ENCODE measurements at places on chromosomes 13 and 19.

GRCh38 chr13:110525328-110526319, 35.9 kb downstream of the RAB20 start:
- DNase-seq: no peak

GRCh38 chr19:2549701-2550191, 73.8 kb downstream of the GADD45B start:
- no peak for DNase-seq

DNA sequence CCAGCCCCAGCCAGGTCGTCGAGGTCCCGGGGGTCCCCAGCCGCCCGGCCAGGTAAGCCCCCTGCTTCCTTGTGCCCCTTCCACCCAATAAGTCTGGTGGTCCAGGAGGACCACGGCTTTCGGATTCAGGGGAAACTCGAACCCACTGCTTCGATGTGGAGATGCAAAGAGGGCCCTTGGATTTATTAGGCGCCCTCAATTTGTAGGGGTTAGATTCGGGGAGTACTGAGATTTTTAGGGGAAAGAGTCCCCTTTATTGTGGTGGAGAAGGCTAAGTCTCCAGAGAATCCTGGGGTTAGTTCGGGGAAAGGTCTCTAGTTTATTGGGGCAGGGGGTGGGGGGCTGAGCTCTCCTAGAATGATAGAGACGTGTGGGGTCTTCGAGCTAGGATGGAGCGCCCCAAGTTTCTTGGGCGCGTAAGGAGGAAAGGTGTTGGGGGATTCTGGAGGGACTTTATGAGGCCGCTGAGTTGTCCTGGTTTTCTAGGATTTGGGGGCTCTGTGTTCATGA, 3.8 kb upstream of the LTBP4 start:
- DNase-seq: no peak

DNA sequence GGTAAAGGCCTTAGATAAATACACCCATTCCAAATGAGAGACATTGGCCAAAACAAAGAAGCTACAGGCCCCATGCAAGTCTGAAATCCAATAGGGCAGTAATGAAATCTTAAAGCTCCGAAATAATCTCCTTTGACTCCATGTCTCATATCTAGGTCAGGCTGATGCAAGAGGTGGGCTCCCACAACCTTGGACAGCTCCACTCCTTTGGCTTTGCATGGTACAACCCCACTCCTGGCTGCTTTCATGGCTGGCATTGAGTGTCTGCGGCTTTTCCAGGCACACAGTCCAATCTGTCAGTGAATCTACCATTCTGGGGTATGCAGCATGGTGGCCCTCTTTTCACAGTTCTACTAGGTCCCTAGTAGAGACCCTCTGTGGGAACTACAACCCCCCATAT, 762.5 kb downstream of the LIG4 start:
- DNase-seq: no peak

DNA sequence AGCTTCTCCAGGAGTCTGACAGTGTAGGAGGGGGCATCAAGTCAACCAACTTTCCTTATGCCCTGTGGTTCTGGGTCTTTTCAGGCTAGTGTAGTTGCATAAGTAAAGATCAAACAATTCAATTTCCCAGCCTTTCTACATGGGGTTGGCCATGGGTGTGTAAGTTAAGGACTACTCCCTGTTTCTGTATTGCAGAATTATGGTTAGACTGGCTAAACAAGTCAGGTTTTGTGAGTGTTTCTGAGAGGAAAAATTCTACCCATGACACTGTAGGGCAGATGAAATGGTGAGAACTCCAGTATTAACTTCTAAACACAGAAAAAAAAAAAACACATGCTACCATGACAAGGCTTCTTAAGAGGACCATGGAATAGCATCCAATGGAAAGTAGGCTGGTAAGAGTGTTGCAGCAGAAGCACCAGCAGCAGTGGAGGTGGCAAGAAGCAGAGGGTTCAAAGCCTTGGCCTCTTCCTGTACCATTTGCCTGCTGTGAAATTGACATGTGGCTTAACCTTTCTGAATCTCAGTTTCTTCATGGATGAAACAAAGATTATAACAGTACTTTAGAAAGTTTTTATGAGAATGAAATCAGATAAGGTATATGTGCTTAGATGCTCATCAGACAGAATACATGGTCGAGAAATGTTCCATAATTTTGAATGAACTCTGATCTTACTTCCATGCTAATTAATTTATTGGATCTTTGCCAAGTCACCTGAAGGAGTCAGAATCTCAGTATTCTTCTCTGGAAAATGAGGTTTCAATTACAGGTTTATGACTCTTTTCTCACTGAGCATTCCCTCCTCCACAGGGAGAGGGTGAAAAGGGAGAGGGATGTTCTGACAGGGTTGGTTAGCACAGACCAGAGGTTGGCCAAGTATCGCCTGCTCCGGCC, 11.4 kb upstream of the SCEL start:
- no peak for DNase-seq

- DNase-seq: peak; percentile 32
These were observed 1.1 kb upstream of the SWSAP1 start for GRCh38 chr19:11373166-11373884.

GRCh38 chr19:12792853-12793289, 1.6 kb downstream of the JUNB start:
- no peak for DNase-seq

- DNase-seq: no peak
These were observed 21.0 kb upstream of the UFM1 start for GRCh38 chr13:38328699-38329098.

- DNase-seq: no peak
These were observed 16.0 kb upstream of the SEMA6B start for GRCh38 chr19:4575267-4576015.

DNA sequence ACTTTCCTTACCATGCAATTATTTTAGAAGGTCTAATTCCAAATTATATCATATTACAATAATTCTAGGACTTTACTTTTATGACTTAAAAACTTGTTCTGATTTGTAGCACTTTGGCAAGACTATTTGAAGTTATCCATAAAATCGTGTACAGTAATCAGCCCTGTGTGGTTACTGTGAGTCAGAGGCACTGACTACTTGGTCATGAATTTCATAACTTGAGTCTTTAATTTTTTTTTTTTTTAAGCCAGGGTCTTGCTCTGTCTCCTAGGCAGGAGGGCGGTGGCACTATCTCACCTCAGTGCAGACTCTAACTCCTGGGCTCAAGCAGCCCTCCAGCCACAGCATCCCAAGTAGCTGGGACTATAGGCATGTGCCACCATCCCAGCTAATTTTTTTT, 1319.2 kb upstream of the SLC10A2 start:
- no peak for DNase-seq

DNA sequence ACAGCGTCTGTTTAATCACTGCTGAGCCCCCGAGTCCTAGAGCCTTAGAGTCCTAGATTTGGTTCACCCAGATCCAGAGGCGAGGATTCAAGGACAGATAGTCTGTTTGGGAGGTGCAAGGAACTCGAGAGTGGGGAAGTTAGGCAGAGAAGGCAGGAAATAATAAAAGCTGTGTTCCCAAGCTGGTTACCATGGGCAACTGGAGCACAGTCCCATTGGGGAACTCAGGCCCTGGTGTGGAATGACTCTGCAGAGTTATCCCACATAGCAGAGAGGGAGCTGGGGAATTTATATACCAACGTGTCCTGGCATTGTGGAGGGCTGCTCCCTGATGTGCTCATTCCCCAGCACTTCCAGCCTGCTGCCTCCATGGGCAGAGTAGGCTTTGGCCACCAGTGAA, 9.7 kb downstream of the IGSF23 start:
- DNase-seq: no peak

All from NCI-H1048 (cell line).